Neural progenitor cell (in vitro differentiated cells): ENCODE measurements at places on chromosomes 1 and 21. TPM values are rescaled to one million over a fixed set of nuclear protein-coding genes. Genes with fewer than 3 reads are reported as not detected.

VHLL gene
- 0.34 TPM in 1 of 2 replicates, not detected in the other for total RNA-seq

TBX19 gene
- 1.3 and 3.1 TPM in 2 replicates for total RNA-seq

KRTAP12-2 gene
- not detected in 2 replicates for total RNA-seq

C1orf159 gene
- 8.0 and 24.0 TPM in 2 replicates for total RNA-seq

TRAF5 gene
- 28.3 and 36.0 TPM in 2 replicates for total RNA-seq

GRCh38 chr1:12065872-12066271 lies 2.8 kb downstream of the TNFRSF8 start:
- DNase-seq = no peak
- H3K4me3 ChIP-seq = no peak overlapping the region
- peaks cover 18% of the 10 kb centered on the region for H3K4me1 ChIP-seq
- no peak overlapping the region for H3K27ac ChIP-seq
- H3K36me3 ChIP-seq = no peaks in the 10 kb centered on the region

DNA sequence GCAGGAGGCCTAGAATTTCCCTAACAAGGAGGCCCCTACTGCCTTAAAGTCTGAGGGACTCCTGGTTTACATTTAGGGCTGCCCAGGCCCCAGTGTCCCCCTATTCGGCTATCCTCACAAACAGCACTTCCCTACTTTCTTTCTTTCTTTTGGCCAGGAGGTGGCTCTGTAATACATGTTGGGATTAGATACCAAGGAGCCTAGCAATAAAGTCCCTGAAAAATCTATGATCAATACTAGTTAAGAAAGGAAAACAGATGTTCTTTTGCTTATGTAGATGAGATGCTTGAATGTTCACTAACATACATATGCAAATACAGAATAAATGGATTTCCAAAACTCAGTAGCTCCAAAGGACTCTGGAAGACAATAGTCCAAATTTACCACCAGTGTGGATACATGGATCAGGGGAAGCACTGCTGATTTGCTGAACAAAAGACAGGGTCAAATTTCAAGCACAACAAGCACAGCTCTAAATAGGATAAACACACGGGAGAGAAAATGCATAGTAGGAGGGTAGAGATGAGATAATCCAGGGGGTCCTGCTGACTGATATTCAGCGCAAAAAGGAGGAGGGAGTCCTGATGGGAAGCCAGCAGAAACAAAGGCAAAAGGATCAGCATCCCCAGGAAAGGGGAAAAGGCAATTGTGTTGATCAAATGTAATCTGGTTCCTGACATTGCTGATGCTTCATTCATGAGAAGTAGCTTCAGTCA lies 240.0 kb downstream of the NUF2 start:
- H3K4me1 ChIP-seq = peaks cover 43% of the 10 kb centered on the region
- no peak overlapping the region for H3K4me3 ChIP-seq
- H3K36me3 ChIP-seq = no peaks in the 10 kb centered on the region
- H3K27ac ChIP-seq = peak overlapping the region; percentile 24

DNA sequence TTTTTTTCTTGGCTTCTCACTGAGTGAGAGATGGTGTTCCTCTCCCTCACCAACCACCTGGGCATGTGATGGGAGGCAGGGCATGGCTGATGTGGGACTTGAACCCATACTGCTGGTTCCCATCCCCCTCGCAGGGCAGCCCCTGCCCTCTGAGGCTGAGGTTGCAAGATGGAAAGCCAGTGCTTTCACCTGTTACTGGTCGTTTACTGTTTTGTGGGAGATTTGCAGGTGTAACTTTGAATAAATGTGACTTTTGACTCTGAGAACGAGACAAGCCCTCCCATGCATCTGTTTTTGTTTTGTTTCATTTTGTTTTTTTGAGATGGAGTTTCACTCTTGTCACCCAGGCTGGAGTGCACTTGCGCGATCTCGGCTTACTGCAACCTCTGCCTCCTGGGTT lies 21.6 kb downstream of the C1orf167 start:
- H3K4me1 ChIP-seq = peaks cover 15% of the 10 kb centered on the region
- H3K27me3 ChIP-seq = no peaks in the 10 kb centered on the region
- no peak overlapping the region for H3K4me3 ChIP-seq
- no peaks in the 10 kb centered on the region for H3K36me3 ChIP-seq
- DNase-seq = no peak

GRCh38 chr1:226608699-226609505 lies 60.3 kb downstream of the STUM start:
- peak; percentile 89 for DNase-seq
- H3K27ac ChIP-seq = no peak overlapping the region
- H3K4me3 ChIP-seq = no peak overlapping the region
- H3K4me1 ChIP-seq = peaks cover 17% of the 10 kb centered on the region
- H3K27me3 ChIP-seq = no peaks in the 10 kb centered on the region

- no peaks in the 10 kb centered on the region for H3K27me3 ChIP-seq
- H3K27ac ChIP-seq = no peak overlapping the region
- no peak overlapping the region for H3K4me3 ChIP-seq
Measured at GRCh38 chr1:116382321-116382720, 9.3 kb downstream of the ATP1A1 start.

DNA sequence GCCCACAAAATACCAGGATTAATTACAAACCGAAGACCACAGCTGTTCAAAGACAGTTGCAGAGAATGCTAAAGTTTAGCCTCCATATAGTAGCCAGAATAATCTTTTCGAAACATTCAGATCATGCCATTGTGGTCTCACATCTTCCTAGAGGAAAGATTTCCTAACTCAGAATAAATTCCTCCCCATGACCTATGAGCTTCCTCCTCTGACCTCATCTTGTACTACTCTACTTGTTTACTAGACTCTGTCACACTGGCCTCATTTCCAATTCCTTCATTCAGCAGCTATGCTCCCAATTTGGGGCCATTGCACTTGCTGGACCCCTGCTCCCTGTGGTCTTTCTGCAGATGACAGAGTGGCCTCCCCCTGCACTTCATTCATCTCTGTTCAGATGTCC lies 71.8 kb upstream of the LRRC53 start:
- DNase-seq = no peak
- H3K4me3 ChIP-seq = no peak overlapping the region
- no peak overlapping the region for H3K27ac ChIP-seq

DNA sequence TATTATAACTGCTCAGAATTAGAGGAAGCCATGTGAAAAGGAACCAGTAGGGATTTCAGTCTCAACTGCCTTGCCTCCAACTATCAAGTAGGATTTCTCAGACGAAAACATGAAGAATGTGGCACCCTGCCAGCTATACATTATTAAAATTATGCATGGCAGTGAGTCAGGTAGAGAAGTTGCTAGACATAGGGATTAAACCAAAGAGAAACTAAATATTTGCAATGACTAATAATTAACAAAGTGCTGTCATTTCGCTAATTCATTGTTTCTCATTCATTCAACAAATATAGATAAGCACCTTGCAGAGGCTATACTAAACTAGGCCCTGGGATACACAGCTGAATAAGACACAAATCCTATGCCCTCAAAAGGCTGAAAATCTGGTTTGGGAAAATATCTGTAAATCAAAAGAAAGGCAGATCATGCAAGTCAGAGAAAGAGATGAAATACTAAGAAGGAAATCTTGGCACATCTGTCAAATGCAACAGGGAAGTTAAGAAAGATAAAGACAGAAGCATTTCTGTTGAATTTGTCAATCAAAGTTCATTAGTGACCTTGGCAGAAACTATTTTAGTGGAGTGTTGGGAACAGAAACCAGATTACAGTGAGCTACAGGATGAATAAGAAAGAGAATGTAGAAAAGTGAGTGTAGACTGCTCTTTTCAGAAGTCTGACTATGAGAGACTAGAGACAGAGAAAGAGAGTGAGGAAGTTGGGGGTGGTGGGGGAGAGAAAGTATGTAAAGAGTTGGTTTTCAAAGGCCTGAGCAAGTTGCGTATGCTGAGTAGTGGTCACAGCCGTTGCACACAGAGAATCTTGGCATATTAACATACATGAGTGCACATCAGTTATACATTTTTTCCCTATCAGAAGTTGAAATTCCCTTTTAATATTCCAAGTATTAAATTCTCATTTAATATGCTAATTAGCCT lies 14.7 kb upstream of the NBPF11 start:
- no peak overlapping the region for H3K27ac ChIP-seq
- DNase-seq = no peak
- H3K4me3 ChIP-seq = no peak overlapping the region

DNA sequence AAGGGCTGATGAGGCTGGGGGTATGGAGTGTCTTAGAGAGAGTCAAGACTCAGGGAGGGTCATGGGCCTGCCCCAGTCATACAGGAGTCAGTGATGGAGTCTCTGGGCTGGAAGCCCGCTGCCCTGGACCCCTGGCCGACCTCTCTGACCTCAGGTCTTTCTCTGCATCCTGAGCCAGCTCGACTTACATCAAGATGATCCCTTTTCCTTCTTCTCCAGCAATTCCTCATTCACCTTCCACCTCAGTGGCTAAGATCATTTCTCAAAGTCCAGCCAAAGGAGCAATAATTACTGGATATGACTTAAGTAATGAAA lies 308.6 kb downstream of the MATN1 start:
- no peak for DNase-seq
- no peak overlapping the region for H3K27ac ChIP-seq
- H3K4me1 ChIP-seq = no peaks in the 10 kb centered on the region
- no peak overlapping the region for H3K4me3 ChIP-seq
- H3K36me3 ChIP-seq = no peaks in the 10 kb centered on the region

DNA sequence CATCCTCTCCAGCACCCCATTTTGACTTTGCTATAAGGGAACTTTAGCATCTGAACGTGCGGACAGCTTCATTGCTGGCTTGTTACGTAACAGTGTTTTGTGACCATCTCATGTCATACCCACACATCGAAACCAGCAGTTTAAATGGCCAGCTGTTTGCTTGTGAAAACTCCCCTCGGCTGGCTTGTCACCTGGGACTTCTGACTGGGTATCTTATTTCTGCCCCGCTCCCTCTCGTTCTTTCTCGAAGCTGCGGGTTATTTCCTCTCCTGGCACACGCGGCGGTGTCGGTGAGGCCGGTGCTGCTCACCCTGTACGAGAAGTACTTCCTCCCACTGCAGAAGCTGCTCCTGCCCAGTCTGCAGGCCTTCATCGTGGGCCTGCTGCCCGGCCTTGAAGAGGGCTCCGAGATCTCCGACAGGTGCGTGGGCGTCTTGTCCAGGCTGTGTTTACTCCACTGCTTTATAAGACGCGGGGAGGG lies 43.5 kb downstream of the DOP1B start:
- no peak overlapping the region for H3K27ac ChIP-seq
- DNase-seq = no peak
- peaks cover 4% of the 10 kb centered on the region for H3K4me1 ChIP-seq
- no peak overlapping the region for H3K4me3 ChIP-seq
- H3K27me3 ChIP-seq = no peaks in the 10 kb centered on the region

DNA sequence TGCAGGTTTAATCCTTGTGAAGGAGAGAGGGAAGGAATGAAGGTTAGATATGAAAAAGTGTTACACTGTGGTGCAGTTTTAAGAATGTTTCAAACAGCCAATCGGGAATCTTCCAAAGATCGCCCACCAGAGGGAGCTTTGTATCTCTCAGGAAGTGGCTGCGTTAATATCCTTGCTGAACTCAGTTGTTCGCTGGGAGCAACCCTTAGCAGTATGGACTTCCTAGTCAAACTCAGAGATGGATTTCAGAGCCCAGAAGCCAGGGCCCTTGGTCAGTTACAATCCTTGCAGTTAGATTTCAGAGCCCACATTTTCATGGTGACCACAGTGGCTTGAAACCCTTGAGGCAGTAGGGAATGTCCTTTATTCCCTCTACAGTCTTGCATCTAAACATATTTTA lies 136.2 kb downstream of the NTNG1 start:
- H3K4me1 ChIP-seq = no peaks in the 10 kb centered on the region
- H3K27me3 ChIP-seq = no peaks in the 10 kb centered on the region
- H3K27ac ChIP-seq = no peak overlapping the region
- no peaks in the 10 kb centered on the region for H3K36me3 ChIP-seq
- peak; percentile 74 for DNase-seq
- H3K4me3 ChIP-seq = no peak overlapping the region

GRCh38 chr1:61956784-61957183 lies 214.5 kb downstream of the PATJ start:
- no peaks in the 10 kb centered on the region for H3K36me3 ChIP-seq
- H3K27ac ChIP-seq = no peak overlapping the region
- no peak overlapping the region for H3K4me3 ChIP-seq
- no peak for DNase-seq
- H3K27me3 ChIP-seq = no peaks in the 10 kb centered on the region

- no peak overlapping the region for H3K4me3 ChIP-seq
- H3K36me3 ChIP-seq = no peaks in the 10 kb centered on the region
- no peak for DNase-seq
- H3K4me1 ChIP-seq = no peaks in the 10 kb centered on the region
Measured at GRCh38 chr1:159015440-159015909, 5.8 kb downstream of the IFI16 start.

- no peak for DNase-seq
- H3K4me3 ChIP-seq = no peak overlapping the region
- no peaks in the 10 kb centered on the region for H3K27me3 ChIP-seq
- H3K36me3 ChIP-seq = no peaks in the 10 kb centered on the region
Measured at GRCh38 chr1:81731989-81732388, 68.7 kb upstream of the ADGRL2 start.

GRCh38 chr21:42496839-42497202 lies 797 bp upstream of the RSPH1 start:
- H3K27me3 ChIP-seq = peaks cover 11% of the 10 kb centered on the region
- H3K36me3 ChIP-seq = no peaks in the 10 kb centered on the region
- peak overlapping the region; percentile 63 for H3K4me3 ChIP-seq
- peaks cover 21% of the 10 kb centered on the region for H3K4me1 ChIP-seq
- peak; percentile 60 for DNase-seq

GRCh38 chr1:66768965-66769364 lies 16.7 kb downstream of the DYNLT5 start:
- H3K4me1 ChIP-seq = peaks cover 11% of the 10 kb centered on the region
- no peak overlapping the region for H3K27ac ChIP-seq
- no peaks in the 10 kb centered on the region for H3K27me3 ChIP-seq
- DNase-seq = no peak
